Hematopoietic multipotent progenitor cell treated with erythropoietin and hydrocortisone succinate and interleukin-3 and kit ligand, for 4 days (in vitro differentiated cells): ENCODE measurements at places on chromosomes 13 and 19.
A peak's percentile ranks its signal among the peaks of the same experiment; 100 is the strongest.

DNA sequence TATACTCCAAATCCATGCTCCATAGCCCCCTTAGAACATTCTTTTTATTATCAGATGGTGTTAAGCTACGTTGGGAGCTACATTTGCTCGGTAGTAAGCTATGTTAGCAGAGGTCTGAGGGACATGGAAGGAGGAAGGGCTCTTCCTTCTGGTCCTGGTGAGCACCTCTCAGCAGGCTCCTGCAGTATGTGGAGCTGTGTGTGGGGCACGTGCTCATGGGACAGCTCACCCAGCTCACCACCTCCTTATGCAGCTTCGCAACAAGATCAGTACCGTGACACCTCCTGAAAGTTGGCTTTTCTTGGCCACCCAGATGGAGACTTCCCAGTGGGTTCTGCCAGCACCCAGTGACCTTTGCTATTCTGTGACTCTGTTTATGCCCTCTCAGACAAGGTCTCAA lies 400.5 kb upstream of the SLC10A2 start:
- DNase-seq, result no peak

- DNase-seq, result peak; percentile 77
These were observed 29.3 kb upstream of the TNFAIP8L1 start for GRCh38 chr19:4609878-4610511.

- no peak for DNase-seq
These were observed 73.8 kb upstream of the OLFM4 start for GRCh38 chr13:52954838-52955237.

- no peak for DNase-seq
These were observed 27.9 kb upstream of the IGFL1 start for GRCh38 chr19:46201454-46202310.

DNA sequence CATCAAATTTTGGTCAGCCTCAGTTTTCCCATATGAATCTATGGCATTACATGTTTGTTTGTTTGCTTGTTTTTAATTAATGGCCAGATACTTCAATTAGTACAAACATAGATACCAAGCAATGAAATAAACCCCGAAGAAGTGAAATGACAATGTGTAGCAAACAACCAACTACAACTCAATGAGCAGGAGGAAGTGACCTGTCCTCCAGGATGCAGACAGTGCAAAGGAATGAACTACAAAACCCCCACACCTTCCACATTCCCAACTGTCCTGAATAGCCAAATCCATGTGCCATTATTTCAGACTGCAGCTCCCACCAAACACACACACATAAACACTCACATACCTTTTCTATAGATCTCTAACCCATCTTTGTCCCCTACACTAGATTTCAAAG lies 45.0 kb upstream of the FAM124A start:
- DNase-seq, result no peak

DNA sequence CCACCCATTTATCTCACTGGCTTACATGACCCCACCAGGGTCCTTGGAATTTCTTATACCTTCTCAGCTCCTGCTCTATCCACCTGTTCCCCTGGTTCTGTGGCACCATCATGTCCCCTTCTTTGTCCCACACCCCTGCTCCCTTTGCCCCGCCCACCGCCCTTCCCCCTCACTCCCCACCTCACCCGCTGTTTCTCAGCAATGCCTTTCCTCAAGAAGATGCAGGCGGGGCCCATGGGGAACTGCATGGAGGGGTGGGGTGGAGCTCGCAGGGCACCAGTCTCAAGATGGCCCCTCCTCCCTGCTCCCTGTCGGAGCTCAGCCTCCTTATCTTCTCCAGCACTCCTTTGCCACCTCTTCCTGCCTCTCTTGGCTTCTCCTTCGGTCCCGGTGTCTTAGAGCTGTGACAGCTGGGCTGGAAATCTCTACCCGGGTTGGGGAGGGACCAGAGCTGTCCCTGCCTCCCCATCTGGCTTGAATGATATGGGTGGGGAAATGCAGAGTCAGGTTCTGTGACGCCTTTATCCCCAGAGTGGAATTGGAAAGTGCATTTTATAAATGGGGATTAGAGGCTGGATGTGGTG lies at the start of gene CABP5:
Gene CABP5 (minus strand): TSS at position 405 of the 584 bp plus-strand sequence. CDS start 157 bp downstream, at position 248.
- peak; percentile 70 for DNase-seq

- no peak for DNase-seq
These were observed 1241.1 kb downstream of the UQCRFS1 start for GRCh38 chr19:27971869-27972268.

DNA sequence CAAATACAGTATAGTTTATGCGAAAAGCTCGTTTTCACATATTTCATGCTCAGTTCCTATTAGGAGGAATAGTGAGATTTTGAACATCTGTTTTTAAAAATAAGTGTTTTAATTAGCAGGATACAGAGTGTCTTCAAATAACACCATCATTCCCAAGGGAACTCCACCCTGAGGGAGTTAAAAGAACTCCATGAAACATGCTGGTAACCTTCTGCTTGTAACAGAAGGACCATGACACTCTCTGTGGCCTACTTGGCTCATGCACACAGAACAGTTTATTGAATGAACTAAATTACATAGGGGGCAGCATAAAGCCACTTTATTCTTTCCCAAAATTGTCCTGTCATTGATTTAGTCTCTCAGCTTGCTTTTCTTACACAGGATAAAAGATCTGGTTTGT lies 809.5 kb upstream of the SLITRK6 start:
- DNase-seq, result no peak

- DNase-seq, result peak; percentile 47
These were observed 3.5 kb downstream of the EGLN2 start for GRCh38 chr19:40802300-40803169.

DNA sequence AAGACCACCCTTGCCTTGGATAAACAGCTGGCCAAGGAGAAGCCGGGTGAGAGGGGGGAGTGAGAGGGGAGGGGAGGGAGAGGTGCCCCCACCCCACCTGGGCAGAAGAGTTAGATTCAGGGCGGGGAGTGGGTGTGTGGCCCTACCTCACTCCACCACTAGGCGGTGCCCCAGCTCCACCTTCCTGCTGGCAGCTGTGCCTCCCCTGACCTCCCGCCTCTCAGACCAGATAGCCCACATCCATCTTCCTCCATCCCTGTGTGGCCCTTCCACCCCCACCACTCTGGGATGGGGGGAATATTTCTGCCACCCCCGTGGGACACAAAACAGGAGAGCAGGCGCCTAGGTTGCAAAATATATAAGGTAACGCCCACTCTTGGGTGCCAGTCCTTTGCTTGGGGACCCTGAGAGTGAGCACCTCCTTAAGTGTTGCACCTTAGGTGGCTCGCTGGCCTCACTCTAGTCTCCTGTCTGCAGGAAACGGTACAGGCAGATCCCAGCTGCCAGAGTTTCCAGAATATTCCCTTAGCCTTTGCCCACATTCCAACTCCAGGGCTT lies 13.8 kb upstream of the EHD2 start:
- DNase-seq, result peak; percentile 69

DNA sequence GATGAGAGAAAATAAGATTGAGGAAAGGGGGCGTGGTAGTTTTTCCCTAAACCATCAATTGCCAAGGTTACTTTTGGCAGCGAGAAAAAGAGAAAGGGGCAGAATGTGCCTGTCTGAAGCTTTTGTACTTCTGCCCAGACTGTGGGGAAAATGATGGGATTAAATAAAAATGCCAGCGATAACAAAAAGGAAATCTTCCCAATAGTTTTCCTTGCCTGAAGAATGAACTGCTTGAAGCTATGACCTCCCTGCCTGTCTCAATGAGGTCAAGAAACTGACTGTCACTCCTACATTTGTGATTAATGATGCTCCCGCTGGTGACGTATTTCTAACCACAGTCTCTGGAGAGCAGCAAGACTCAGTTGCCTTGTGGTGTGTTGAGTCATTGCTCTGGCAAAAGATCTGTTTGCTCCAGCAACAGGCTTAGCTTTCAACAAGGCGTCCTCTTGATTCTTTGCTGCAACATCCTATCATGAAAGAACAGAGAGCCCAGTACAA lies 1051.5 kb downstream of the DIAPH3 start:
- DNase-seq, result peak; percentile 0
